ENCODE measurements at places on chromosomes 11 and 22.

DNA sequence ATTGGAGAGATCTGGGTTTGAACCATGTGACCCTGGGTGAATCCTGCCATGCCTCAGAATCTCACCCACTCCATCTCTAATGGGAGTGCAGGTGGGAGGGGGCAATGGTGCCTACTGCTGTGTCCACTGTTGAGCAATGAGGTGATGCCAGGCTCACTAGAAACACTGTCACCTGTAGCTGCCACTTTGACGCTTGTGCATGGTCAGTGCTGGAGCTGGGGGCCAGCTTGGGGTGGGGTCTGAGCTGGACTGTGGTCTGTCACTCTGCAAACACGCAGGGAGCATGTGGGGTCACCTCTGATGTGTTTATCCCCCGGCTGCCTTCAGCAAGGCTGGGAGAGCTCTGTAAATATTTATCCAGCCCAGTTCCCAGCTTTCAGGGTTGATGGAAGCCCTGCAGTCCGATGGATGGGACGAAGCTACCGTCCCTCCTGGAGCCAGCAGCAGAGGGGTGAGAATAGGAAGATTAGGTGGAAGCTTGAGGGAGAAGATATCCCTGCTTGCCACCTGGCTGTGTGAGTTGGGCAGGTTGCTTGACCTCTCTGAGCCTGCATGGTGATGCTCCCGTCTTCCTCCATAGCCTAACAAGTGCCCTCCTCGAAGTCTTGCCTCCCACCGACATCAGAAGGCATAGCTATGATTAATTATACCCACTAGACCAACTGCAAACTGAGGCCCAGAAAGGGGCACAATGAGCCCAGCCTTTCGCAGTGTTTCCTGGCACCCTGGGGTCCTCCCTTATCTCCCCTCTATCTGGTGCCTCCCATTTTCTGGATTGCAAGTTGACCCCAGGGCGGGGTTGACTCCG is 1.7 kb downstream of the MMP11 start:
- no peak for DNase-seq

DNA sequence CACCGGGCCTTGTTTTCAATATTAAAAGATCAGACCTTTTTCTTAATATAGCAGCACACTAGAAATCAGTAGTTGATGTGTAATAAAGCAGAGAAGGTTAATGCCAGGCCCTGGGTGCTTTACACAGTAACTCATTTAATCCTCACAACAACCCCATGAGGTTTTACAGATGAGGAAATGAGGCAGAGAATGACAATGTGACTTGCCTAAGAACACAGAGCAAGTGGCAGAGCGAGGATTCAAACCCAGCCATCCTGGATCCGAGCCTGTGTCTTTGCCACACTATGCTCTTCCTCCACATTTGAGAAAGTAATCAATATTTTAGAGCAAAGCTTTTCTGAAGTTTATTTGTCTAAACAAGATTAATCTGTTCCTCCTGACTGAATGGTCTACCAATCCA is 7.2 kb downstream of the JAML start:
- DNase-seq: no peak

- no peak for DNase-seq
Observed at GRCh38 chr22:45996241-45997076, 19.5 kb upstream of the WNT7B start.

DNA sequence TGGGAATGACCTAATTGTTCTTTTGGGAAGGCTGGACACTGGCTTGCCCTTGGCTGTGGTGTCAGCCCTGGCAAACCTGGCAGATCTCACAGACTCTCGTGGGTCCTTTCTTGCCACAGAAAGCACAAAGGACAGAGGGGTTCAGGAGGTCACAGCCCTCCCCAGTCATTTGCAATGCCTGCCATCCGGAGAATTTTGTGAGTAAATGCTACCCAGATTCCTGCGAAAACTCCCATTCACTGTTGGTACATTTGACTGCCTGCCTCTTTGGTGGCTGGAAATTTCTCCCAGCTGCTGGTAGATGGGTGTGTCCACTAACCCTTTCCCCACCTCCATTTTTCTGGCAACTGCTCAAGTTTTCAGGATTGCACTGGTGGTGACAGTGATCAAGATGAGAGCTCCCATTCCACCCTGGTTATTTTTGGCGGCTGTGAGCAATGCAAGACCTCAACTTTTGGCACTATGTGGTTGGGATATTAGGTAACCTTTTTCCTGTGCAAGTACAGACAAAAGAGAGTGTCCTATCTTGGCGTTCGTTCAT is 155.7 kb downstream of the NAV2 start:
- no peak for DNase-seq

DNA sequence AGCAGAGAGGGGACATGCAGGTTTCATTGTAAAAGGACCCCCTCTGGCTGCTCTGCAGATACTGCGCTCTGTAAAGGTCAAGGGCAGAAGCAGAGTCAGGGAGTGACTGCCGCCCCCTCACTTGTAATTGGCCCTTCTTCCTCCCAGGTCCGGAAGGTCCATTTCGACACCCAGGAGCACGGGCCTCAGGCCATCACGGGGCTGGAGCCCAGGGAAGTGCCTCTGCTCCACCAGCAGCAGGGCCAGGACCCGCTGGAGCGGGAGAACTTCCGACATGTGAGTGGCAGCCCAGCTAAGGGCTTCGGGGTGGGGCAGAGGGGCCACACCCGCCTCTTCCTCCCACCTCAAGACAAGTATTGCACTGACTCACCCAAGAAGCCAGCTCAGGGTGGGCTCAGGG is 24.0 kb upstream of the LRRC10B start:
- no peak for DNase-seq

GRCh38 chr11:118370774-118371173 is 11.4 kb downstream of the UBE4A start:
- no peak for DNase-seq
